ENCODE measurements at places on chromosomes 7 and 10. TPM values are rescaled to one million over a fixed set of nuclear protein-coding genes. Genes with fewer than 3 reads are reported as not detected.

DNA sequence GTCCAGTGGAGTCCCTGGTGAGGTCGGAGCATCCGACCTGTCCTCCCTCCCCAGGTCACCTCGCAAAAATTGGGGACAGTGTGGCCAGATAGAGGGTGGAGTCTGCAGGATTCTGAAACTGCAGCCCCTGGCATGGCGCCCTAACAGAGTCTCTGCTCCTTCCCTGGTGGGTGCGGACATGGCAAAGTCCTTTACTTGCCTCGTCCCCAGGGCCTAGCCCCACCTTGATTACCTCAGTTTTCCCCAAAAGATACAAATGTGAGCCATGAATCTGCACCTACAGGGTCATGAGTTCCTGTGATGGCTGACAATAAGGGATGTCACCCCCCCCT, 47.7 kb downstream of the NPVF start:
- H3K4me1 ChIP-seq: peaks cover 7% of the 10 kb centered on the region
- H3K27me3 ChIP-seq: no peaks in the 10 kb centered on the region
- no peaks in the 10 kb centered on the region for H3K36me3 ChIP-seq
- H3K4me3 ChIP-seq: peak overlapping the region; percentile 35

DNA sequence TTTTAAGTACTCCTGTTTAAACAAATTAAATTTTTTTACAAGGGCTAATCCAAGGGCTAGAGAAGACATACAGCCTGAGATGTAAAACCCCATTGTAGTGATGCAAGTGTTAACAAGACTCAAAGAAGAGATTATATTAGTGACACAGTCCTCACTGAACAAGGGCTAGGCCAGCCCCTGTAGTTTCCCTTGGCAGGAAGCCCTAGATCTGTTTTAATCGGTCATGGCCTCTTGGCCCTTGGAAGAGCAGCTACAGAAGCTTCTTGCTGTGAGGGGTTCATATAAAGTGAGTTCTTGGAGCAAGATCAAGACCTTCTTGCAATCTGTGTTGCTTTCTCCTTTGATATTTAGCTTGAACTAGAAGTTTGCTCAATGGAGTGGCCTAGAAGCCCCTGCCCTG, 1339.4 kb downstream of the XPNPEP1 start:
- no peak for DNase-seq
- no peak overlapping the region for H3K4me3 ChIP-seq
- no peaks in the 10 kb centered on the region for H3K27me3 ChIP-seq
- no peaks in the 10 kb centered on the region for H3K36me3 ChIP-seq

The ITIH2 gene
- total RNA-seq: 194 TPM

The CRYGN gene
- total RNA-seq: not detected

Measured in hepatocyte (in vitro differentiated cells).